Activated T-helper 17 cell treated with anti-CD3 and anti-CD28 coated beads, Interleukin-2, amount 50 U/mL, for 72 hours (primary cell): ENCODE measurements at places on chromosomes 6 and 20. TPM values are rescaled to one million over a fixed set of nuclear protein-coding genes. Genes with fewer than 3 reads are reported as not detected.

C6orf58 gene
- not detected for total RNA-seq

BTNL2 gene
- not detected for total RNA-seq

SLC22A3 gene
- not detected for total RNA-seq

PPIL6 gene
- 0.39 TPM for total RNA-seq

OSBPL2 gene
- 34.7 TPM for total RNA-seq

GMDS gene
- 19.6 TPM for total RNA-seq

RHAG gene
- not detected for total RNA-seq

GGTLC1 gene
- not detected for total RNA-seq

EYA2 gene
- not detected for total RNA-seq

LAMP5 gene
- total RNA-seq, result not detected

TP53TG5 gene
- 0.50 TPM for total RNA-seq

SLC44A4 gene
- 0.39 TPM for total RNA-seq

COX4I2 gene
- not detected for total RNA-seq

EYA4 gene
- not detected for total RNA-seq

PLCB4 gene
- not detected for total RNA-seq

ECT2L gene
- not detected for total RNA-seq
